ENCODE measurements at places on chromosomes 2 and 18. TPM values are rescaled to one million over a fixed set of nuclear protein-coding genes. Genes with fewer than 3 reads are reported as not detected.

The B4GALT6 gene
- total RNA-seq, result 2.7 TPM

The FN1 gene
- total RNA-seq, result 86,957 TPM

The OTOS gene
- total RNA-seq, result not detected

The KCNIP3 gene
- 14.2 TPM for total RNA-seq

The PLCL1 gene
- 15.5 TPM for total RNA-seq

The NTSR2 gene
- total RNA-seq, result not detected

The PTH2R gene
- not detected for total RNA-seq

The UXS1 gene
- 24.9 TPM for total RNA-seq

The PKDCC gene
- 65.5 TPM for total RNA-seq

Data from cardiac ventricle fibroblast (primary cell).